ENCODE measurements at places on chromosomes 11 and 22. TPM values are rescaled to one million over a fixed set of nuclear protein-coding genes. Genes with fewer than 3 reads are reported as not detected.
A peak's percentile ranks its signal among the peaks of the same experiment; 100 is the strongest.

Gene CCDC34
- 5.4 TPM for total RNA-seq

Gene FAM181B
- total RNA-seq: 1.3 TPM

Gene RFPL3
- not detected for total RNA-seq

Gene SYCE3
- total RNA-seq: not detected

Gene GRAMD1B
- 4.4 TPM for total RNA-seq

Gene OR8G5
- not detected for total RNA-seq

- H3K4me3 ChIP-seq: no peak overlapping the region
- H3K36me3 ChIP-seq: peaks cover 57% of the 10 kb centered on the region
- H3K27me3 ChIP-seq: no peaks in the 10 kb centered on the region
Observed at GRCh38 chr11:113365895-113366294, 21.7 kb upstream of the ANKK1 start.

- H3K4me1 ChIP-seq: no peaks in the 10 kb centered on the region
- H3K27ac ChIP-seq: no peak overlapping the region
- H3K4me3 ChIP-seq: no peak overlapping the region
- no peaks in the 10 kb centered on the region for H3K36me3 ChIP-seq
- no peak for DNase-seq
Observed at GRCh38 chr11:80443177-80443576, 1002.3 kb upstream of the TENM4 start.

GRCh38 chr22:32494971-32495370 is 20.4 kb downstream of the FBXO7 start:
- no peaks in the 10 kb centered on the region for H3K4me1 ChIP-seq
- peaks cover 15% of the 10 kb centered on the region for H3K36me3 ChIP-seq
- no peak overlapping the region for H3K27ac ChIP-seq
- no peaks in the 10 kb centered on the region for H3K27me3 ChIP-seq

- no peak overlapping the region for H3K27ac ChIP-seq
- H3K27me3 ChIP-seq: peaks cover 59% of the 10 kb centered on the region
- no peaks in the 10 kb centered on the region for H3K4me1 ChIP-seq
- H3K36me3 ChIP-seq: no peaks in the 10 kb centered on the region
- peak; percentile 71 for DNase-seq
Observed at GRCh38 chr11:20162824-20163782, 2.8 kb upstream of the DBX1 start.

GRCh38 chr22:20494978-20495860 is at the start of gene KLHL22:
TSS of gene KLHL22 (minus strand) at chr22:20495795. CDS start at chr22:20489211, 6,584 bp downstream.
- peak; percentile 41 for DNase-seq
- H3K27ac ChIP-seq: peak within 1 kb of the TSS; percentile 99
- no peaks in the 10 kb centered on the region for H3K27me3 ChIP-seq
- no peaks in the 10 kb centered on the region for H3K4me1 ChIP-seq
- no peaks in the 10 kb centered on the region for H3K36me3 ChIP-seq

DNA sequence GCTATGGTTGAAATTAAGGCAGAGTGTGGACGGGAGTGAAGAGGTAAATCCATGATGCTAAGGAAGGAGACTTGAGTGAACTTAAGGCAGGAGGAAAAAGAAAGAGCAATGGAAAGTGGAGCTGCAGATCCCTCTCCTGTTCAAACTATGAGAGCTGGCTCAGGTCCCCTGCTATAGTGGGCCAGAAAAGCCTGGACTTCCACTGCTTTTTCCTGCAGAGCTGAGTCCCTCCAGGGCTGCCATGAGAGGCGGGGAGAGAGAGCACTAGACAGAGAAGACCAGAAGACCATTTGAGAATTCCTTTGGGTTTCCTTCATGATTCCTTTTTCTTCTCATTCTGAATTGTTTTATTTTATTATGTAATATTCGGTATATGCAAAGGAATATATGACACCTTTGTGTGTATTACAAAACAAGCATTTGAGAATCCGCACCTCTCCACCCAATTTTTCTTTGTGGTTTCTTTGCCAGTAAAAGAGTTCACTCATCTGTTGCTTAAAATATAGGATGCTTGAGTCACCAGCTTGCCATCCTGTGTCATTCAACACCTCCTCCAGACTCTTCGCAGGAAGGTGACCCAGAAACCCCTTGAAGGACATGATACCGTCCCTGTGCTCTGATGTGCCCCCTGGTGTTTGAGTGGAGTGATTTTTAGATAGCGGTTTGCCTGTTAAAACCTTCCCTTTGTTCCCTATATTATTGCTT is 24.4 kb downstream of the SREBF2 start:
- no peaks in the 10 kb centered on the region for H3K27me3 ChIP-seq
- H3K4me3 ChIP-seq: no peak overlapping the region
- no peaks in the 10 kb centered on the region for H3K36me3 ChIP-seq
- DNase-seq: peak; percentile 69
- H3K27ac ChIP-seq: no peak overlapping the region
- H3K4me1 ChIP-seq: no peaks in the 10 kb centered on the region

DNA sequence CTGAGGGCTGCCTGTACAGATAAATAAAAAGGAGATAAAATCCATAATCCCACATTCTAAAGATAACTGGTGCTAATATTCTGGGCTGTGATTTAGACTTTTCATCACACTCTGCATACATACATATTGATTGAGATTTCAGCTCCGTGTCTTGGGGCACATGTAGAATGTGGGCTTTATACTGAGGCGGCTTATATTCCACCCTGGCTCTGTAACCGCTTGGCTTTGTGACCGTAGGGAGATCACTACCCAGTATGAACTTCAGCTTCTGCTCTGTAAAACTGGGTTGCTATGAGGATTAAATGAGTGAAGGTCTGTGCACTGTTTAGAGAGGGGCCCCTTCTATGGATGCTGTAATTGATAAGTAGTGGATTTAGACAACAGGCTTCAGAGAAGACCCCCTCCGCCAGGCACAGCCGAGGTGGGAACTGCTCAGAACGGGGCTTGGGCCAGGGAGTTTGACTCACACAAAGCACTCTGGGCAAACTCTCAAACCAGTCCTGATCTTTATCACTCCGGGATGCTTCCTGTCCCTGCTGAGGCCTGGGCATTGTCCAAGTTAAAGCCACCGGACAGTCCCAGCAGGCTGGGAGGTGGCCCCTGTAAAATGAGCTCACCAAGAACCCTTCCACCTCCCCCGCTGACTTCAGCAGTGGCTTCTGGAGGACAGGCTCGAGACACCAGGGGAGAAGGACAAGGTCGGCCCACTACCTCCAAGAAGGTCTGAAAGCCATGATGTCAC is 17.2 kb downstream of the KIAA1671 start:
- H3K27ac ChIP-seq: peak overlapping the region; percentile 45
- no peaks in the 10 kb centered on the region for H3K27me3 ChIP-seq
- no peaks in the 10 kb centered on the region for H3K4me1 ChIP-seq
- H3K4me3 ChIP-seq: no peak overlapping the region
- H3K36me3 ChIP-seq: no peaks in the 10 kb centered on the region
- peak; percentile 55 for DNase-seq

DNA sequence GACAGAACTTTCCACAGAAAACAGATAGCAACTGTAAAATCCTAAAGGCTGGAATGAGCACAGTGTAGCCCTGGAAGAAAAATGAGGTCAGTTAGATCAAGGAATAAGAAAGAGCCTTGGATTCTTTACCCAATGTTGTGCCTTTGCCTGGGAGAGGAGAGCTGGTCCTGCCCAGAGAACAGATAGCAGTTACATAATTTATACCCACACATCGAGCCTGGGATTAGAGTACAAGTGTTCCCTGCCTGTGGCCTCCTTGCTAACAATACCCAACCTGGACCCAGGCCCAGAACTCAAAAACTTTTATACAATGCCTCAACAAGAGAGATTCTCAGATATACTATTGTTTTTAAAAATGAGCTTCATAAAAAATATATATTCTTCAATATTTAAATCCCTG is 1998.4 kb downstream of the LRRC4C start:
- H3K4me3 ChIP-seq: no peak overlapping the region

DNA sequence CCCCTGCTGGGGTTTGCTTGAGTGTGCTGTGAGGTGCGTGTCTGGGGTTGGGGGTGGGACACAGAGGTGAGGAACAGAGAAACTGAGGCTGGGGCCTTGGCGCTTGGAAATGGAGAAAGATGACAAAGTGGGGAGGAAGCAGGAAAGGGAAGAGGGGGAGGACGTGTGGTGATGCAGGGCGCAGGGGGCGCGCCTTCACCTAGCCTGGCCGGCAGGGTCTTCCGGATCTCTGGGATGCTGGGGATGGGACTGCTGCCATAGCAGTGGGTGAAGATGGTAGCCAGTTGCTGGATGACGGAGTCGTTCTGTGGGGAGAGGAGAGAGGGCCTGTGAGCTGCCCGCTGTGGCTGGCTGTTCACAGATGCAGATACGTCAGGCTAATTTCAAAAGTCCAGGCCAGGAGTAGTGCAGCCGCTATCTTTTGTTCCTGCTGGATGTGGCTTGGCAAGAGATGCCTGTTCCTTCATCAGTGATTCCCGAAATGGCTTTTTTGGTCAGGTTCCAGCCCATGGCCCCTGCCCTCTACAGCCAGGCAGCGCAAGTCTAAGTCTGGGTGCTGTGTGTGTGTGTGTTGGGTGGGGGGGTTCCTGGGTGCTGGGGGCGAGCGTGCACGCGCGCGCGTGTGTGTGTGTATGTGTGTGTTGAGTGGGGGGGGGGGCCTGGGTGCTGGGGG is 54.8 kb downstream of the NAT10 start:
- no peak overlapping the region for H3K4me3 ChIP-seq
- no peaks in the 10 kb centered on the region for H3K4me1 ChIP-seq
- DNase-seq: no peak
- no peaks in the 10 kb centered on the region for H3K27me3 ChIP-seq
- H3K36me3 ChIP-seq: peaks cover 3% of the 10 kb centered on the region
- no peak overlapping the region for H3K27ac ChIP-seq

DNA sequence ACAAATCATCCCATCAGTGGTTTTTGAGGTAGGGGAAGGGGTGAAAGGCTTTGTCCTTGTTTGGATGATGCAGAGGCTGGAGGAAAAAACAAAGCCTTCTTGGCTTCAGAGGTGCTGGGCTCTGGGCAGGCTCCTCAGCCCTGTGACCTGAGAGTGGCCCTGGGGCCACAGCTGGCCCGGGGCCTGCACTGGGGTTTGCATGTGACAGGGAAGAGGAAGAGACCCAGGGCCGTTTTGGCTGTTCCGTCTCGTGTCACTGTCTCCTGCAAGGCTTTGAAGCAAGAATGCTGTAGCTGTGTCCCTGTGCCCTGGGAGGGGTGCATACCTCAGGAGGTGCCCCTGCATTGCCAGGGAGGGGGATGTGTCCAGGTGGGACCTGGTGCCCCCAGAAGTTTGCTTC is 12.6 kb downstream of the ARHGAP8 start:
- no peaks in the 10 kb centered on the region for H3K36me3 ChIP-seq
- DNase-seq: no peak
- H3K27ac ChIP-seq: no peak overlapping the region
- no peaks in the 10 kb centered on the region for H3K27me3 ChIP-seq

GRCh38 chr22:45262931-45263462 is 21.8 kb upstream of the UPK3A start:
- H3K4me1 ChIP-seq: no peaks in the 10 kb centered on the region
- H3K27me3 ChIP-seq: no peaks in the 10 kb centered on the region
- H3K4me3 ChIP-seq: no peak overlapping the region
- no peak overlapping the region for H3K27ac ChIP-seq
- no peak for DNase-seq
- no peaks in the 10 kb centered on the region for H3K36me3 ChIP-seq

- H3K4me3 ChIP-seq: no peak overlapping the region
- H3K4me1 ChIP-seq: no peaks in the 10 kb centered on the region
- no peaks in the 10 kb centered on the region for H3K36me3 ChIP-seq
- no peak overlapping the region for H3K27ac ChIP-seq
Observed at GRCh38 chr11:105368711-105369110, 229.1 kb upstream of the CARD18 start.

DNA sequence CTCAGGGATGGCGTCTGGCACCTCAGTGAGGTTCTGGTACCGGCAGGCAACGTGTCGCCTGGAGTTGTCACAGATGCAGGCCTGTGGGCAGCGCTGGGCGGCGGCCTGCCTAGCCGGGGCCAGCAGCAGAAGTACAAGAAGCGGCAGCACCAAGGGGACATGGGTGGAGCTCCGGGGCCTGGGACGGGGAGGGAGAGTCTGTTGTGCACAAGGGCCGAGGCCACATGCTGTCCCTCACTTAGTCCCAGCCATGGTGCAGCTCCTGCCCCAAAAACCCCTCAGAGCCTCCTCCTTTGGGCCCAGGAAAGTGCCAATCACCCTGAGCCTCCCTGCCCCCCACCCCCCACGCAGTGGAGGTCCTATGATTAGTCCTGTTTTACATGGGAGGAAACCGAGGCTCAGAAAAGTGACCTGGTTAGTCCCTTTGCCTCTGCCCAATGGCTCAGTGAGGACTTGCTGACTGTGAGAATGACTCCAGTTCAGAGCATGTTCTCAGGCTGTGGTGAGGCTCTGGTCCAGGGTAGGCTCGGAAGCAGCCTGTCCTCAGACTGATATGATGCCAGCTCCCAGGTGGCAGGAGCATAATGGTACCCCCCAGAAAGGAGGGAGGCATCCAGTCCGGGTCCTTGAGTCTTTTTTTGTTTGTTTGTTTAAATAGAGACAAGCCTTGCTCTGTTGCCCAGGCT is 1.1 kb downstream of the CHADL start:
- no peaks in the 10 kb centered on the region for H3K4me1 ChIP-seq
- DNase-seq: no peak
- no peak overlapping the region for H3K4me3 ChIP-seq
- no peaks in the 10 kb centered on the region for H3K27me3 ChIP-seq
- no peak overlapping the region for H3K27ac ChIP-seq

- peaks cover 28% of the 10 kb centered on the region for H3K4me1 ChIP-seq
- H3K36me3 ChIP-seq: no peaks in the 10 kb centered on the region
- no peak overlapping the region for H3K4me3 ChIP-seq
- H3K27me3 ChIP-seq: no peaks in the 10 kb centered on the region
- H3K27ac ChIP-seq: peak overlapping the region; percentile 87
- DNase-seq: peak; percentile 55
Observed at GRCh38 chr11:67562963-67563704, 20.5 kb upstream of the GSTP1 start.

DNA sequence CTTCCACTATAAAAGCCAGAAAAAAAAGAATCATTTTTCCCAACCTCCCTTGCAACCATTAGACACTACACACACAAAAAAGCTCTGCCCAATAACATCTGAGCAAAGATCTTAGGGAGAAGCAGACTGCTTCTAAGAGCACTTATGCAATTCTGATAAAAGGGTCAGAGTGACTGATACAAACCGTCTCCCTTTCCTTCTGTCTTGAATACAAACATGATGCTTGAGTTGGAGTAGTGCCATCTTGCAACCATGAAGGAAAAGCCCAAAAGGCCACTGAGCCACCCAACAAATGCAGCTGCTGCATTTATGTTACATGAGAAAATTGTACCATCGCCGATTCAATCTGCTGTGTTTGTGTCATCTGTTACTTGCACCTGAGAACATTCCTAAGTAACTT is 47.6 kb upstream of the EED start:
- peaks cover 11% of the 10 kb centered on the region for H3K4me1 ChIP-seq
- no peak overlapping the region for H3K27ac ChIP-seq
- no peaks in the 10 kb centered on the region for H3K27me3 ChIP-seq
- H3K36me3 ChIP-seq: no peaks in the 10 kb centered on the region
- no peak for DNase-seq

DNA sequence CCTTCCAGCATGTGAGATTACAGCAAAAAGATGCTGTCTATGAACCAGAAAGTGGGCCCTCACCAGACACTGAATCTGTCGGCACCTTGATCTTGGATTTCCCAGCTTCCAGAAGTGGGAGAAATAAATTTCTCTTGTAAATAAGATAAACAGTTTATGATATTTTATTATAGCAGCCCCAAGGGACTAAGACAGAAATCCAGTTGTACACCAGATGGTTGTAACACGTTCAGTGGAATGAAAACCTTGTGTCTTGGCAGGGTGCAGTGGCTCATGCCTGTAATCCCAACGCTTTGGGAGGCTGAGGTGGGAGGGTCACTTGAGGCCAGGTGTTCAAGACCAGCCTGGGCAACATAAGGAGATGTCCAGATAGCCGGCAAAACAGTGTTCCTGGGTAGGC is 61.8 kb downstream of the MCHR1 start:
- H3K27ac ChIP-seq: no peak overlapping the region
- no peaks in the 10 kb centered on the region for H3K4me1 ChIP-seq
- no peaks in the 10 kb centered on the region for H3K27me3 ChIP-seq
- no peak overlapping the region for H3K4me3 ChIP-seq
- DNase-seq: no peak

GRCh38 chr11:79117488-79117887 is 323.3 kb downstream of the TENM4 start:
- H3K4me1 ChIP-seq: no peaks in the 10 kb centered on the region
- DNase-seq: no peak
- H3K36me3 ChIP-seq: no peaks in the 10 kb centered on the region
